ENCODE measurements at places on chromosomes 11 and 22.

- no peak for DNase-seq
Measured at GRCh38 chr22:40748388-40749355, 69.4 kb downstream of the MCHR1 start.

DNA sequence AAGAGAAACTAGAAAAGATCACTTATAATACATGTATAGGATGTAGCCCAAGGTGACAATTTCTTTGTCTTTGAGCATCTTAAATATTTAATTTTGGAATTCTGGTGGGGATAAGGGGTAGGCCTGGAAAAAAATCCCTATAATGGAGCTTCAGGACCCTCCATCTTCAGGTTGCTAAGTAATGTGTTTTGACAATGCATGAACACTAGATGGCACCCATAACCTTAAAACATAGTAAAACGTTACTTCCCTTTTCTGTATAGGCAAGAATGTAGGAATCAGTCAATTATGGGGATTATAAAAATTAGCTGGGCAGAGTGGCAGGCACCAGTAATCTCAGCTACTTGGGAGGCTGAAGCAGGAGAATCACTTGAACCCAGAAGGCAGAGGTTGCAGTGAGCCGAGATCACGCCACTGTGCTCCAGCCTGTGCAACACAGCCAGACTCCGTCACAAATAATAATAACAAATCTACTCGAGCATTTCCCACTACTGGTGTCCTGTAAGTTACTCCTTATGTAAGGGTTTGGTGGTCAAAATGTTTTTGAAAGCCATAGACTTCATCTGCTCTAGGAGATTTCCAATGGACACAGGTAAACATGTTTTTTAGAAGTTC is 541.9 kb upstream of the CCDC90B start:
- DNase-seq: no peak

- no peak for DNase-seq
Measured at GRCh38 chr11:1252371-1253102, 29.7 kb downstream of the MUC5B start.

DNA sequence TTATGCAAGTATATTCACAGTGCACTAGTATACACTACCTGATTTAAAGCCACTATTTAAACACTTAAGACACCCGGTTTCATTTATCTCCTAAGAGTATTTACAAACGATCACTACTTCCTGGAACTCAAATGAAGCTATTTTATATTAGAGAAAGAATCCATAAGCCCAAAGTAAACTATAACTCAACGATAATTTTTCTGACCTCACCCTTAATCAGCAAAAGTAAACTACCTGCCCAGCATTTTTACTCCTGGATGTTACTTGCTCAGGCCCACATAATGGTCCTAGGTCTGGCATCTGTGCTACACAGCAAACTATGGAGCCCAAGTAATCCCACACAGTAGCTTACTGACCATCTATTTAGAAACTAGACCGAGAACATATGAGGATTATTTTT is 33.4 kb downstream of the TSG101 start:
- DNase-seq: no peak

GRCh38 chr11:58628446-58628845 is 6.0 kb downstream of the CNTF start:
- no peak for DNase-seq

GRCh38 chr11:29343465-29344333 is 673.1 kb downstream of the KCNA4 start:
- DNase-seq: no peak

Data from stimulated activated CD8-positive, alpha-beta memory T cell treated with anti-CD3 and anti-CD28 coated beads, Interleukin-7, amount 100 ng/mL, for 1 hour (primary cell).